ENCODE measurements at places on chromosomes 11 and 22.

DNA sequence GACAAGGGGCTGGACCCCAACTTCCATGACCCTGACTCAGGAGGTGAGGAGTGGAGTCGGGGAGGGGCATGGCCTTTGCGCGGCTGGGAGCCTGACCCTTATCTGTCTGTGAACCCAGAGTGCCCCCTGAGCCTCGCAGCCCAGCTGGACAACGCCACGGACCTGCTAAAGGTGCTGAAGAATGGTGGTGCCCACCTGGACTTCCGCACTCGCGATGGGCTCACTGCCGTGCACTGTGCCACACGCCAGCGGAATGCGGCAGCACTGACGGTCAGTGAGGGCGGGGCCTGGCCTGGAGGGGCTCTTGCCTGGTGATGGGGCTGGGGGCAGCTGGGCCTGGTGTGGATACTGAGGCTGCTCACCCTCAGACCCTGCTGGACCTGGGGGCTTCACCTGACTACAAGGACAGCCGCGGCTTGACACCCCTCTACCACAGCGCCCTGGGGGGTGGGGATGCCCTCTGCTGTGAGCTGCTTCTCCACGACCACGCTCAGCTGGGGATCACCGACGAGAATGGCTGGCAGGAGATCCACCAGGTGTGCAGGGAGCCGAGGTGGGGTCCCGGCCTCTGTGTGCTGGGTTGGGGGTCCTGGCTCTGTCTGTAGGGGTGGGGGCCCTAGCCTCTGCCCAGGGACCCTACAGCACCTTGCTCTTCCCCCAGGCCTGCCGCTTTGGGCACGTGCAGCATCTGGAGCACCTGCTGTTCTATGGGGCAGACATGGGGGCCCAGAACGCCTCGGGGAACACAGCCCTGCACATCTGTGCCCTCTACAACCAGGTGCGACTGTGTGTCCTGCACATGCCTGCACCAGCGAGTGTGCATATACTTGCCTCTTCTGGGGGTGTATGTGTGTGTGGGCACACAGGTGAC is 6.3 kb downstream of the SHANK3 start:
- no peak for DNase-seq

GRCh38 chr11:34866375-34866774 is 49.8 kb downstream of the APIP start:
- DNase-seq: no peak

DNA sequence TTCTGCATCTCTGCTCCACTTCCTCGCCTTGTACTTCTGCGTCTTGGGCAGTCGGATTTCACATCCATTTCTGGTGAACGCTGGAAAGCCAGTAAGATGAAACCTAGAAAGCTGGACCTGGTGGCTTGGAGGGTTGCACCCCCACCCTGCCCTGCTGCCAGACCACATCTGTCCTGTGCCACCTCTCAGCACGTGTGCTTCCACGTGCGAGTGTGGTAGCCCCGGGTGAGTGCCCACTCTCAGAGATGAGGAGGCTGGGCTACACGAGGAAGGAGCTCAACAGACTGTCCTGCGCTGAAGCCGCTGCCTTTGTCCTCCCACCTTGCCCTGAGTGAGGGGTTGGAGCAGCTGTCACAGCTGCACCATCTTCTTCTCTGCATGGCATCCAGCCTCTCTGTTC is 77.5 kb downstream of the NTM start:
- DNase-seq: no peak

DNA sequence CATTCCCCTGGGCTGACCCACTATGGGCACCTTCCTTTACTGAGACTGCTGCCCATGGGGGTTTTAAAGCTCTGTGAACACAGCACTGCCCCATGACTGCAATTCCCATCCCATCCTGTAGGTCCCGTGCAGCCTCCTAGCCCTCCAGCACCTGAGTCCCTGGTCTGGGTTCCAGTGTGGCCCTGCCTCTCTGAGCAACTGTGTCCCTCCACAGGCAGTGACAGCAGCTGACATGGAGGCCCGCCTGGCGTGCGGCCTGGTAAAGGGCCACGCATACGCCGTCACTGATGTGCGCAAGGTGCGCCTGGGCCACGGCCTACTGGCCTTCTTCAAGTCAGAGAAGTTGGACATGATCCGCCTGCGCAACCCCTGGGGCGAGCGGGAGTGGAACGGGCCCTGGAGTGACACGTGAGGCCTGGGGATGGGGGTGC is 12.6 kb downstream of the OMP start:
- DNase-seq: no peak

- DNase-seq: no peak
Measured at GRCh38 chr11:35479731-35480130, 45.7 kb downstream of the PAMR1 start.

DNA sequence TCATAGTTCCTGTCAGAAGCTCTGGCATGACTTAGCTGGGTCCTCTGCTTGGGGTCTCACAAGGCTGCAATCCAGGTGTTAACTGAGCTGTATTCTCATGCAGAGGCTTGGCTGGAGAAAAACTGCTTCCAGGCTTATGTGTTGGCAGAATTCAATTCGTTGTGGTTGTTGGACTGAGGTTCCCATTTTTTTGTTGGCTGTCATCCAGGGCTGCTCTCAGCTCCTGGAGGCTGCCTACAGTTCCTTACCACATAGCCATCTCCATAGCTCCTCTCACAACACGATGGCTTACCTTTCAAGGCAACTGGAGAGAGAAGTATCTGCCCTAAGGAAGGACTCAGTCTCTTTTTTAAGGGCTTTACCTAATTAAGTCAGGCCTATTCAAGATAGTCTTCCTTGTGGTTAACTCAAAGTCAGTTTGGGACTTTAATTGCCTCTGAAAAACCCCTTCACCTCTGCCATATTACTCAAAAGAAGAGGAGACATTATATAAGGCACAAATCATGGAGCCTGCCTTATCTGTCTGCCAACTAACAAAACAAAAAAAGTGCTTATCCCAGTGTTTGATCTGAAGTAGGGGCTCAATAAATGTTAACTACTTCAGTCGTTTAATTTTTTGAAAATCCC is 35.2 kb downstream of the OR2AG2 start:
- no peak for DNase-seq

- DNase-seq: no peak
Measured at GRCh38 chr11:129249923-129250322, 57.8 kb upstream of the ARHGAP32 start.

DNA sequence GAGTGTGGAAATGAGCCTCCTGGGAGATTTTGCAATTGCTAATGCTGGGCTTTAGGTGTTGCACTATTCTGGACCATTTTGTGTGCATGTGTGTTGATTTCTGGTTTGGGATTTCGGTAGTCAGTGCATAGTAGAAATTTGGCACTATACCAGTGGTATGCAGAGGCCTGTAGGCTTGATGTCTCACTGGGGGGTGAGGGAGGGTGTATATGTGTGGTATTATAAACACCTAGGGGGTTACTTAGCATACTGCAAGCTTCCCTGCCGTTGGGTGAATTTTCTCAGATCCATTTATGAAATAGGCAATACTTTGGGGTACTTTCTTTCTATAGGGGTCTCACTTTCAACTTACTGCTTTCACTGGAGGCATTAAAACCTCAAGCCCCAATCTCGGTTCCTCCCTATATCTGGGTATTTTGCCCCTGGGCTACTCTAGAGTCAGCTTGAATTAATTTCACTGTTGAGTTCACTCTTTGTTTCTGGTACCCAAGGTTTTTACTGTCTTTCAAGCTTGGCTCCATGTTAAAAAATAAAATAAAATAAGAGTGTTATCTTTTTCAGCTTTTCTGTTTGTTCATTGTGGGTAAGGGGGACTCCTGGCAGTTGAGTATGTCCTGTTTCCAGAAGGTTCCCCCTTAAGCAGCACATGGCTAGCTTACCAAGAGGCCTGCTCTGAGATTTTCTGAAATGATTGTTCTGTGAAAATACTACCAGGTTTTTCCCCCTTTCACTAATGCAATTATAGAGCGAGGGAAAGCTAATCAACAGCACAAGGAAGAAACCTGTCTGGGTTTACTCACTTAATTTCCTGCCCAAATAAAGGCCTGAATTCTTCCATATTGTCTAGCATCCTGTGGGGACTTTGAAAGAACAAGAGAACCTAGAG is 45.8 kb downstream of the PPFIBP2 start:
- DNase-seq: no peak

DNA sequence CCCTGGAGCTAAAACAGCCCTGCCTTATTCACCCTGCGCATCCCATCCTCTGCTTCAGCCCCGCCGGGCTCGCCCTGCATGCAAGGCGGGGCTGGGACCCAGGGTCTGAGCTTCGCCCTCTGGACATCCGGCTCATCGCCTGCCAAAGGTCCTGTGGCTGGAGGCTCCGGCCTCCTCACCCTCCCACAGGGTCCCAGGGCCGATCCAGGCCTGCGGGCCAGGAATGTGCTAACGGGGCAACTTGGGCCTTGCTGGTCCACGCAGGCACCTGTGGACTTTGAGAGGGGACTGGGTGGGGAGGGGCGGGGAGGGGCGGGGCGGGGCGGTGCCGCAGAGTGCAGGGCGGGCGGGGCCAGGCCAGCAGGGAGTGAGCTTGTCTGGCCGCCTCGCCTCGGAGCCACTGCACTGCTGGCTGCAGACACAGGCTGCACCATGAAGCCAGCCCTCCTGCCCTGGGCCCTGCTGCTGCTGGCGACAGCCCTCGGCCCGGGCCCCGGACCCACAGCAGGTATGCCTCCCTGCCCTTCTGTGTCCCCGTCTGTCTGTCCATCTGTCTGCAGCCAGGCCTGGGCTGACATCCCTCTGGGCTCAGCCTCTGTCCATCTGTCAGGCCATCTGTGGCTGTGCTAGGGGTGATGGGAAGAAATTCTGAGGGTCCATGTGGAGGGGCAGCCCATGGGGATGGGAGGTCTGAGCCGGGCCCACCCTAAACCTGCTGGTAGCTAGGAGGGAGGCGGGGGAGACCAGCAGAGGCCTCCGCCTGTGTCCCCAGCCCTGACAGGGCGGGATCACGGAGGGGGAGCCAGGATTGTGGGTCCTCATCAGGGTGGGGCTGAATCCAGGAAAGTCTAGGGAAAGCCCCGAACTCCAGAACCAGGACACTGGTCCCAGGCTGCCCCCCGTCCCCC is at the start of gene SUSD2:
TSS of gene SUSD2 (plus strand) at position 400 of the 908 bp plus-strand sequence. CDS start at position 433, 33 bp downstream.
- peak; percentile 42 for DNase-seq

DNA sequence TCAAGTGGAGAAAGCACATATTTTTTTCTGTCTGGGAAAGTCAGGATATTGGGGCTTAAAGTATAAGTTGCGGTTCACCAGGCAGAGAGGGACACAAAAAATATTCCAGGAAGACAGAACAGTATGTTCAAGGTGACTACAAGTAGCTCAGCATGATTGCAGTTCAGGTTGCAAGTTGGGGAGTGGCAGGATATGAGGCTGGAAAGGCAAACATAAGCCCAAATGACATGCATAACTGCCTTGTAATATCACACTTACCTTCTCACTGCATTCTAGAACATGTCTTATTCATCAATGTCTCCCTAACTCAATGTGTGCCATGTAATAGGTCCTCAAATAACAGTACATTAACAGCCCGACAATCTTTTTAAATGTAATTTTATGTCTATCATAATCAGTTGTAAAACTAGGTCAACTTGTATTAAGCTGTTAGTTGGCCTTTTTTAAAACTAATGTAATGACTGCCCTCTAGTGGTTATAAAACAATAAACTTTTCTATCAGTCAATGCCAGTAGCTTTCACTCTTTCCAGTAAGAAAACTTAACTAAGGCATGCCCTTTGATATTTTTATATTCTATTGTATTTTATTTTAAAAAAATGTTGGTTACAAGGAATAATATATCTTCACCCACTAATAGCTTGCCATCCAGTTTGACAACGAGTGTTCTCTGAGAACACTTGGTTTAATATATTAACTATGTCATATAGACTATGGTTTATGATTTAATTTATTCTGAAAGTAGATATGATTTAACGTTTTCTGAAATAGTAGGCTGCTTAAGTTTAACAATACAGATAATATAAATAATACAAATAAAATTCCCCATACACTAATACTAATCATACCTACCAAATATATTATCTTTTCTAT is 39.4 kb upstream of the CFAP300 start:
- DNase-seq: peak; percentile 18

DNA sequence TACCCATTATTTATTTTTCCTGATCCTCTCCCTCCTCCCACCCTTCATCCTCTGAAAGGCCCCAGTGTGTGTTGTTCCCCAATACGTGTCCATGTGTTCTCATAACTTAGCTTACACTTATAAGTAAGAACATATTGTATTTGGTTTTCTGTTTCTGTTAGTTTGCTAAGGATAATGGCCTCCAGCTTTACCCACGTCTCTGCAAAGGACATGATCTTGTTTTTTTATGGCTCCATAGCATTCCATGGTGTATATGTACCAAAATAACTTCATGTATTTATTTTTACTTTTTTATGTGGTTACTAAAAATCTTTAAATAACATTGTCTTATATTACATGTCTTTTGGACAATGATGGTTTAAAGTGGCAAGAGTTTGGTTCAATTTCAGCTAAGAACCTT is 15.2 kb downstream of the PDGFD start:
- no peak for DNase-seq

GRCh38 chr22:29341056-29341848 is 25.8 kb upstream of the RASL10A start:
- DNase-seq: no peak

- DNase-seq: no peak
Measured at GRCh38 chr11:1854949-1855885, 2.3 kb downstream of the LSP1 start.

DNA sequence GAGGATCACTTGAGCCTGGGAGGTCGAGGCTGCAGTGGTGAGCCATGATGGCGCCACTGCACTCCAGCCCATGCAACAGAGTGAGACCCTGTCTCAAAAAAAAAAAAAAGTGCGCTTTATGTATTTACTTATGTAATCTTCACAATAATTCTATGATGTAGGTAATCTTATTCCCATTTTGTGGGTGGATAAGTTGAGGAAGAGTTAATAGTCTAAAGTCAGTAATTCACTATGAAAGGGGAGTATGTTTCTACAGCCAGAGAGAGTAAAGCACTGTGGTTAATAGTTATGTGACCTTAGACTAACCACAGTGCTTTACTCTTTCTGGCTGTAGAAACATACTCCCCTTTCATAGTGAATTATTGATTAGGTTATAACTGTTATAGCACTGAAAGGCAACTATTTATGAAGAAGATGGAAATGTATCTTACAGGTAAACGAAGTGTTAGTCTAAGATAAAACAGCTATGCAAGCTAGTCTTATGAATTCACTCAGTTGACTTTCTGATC is 11.9 kb downstream of the CTR9 start:
- no peak for DNase-seq

GRCh38 chr11:66493130-66493529 is 12.9 kb downstream of the DPP3 start:
- no peak for DNase-seq

DNA sequence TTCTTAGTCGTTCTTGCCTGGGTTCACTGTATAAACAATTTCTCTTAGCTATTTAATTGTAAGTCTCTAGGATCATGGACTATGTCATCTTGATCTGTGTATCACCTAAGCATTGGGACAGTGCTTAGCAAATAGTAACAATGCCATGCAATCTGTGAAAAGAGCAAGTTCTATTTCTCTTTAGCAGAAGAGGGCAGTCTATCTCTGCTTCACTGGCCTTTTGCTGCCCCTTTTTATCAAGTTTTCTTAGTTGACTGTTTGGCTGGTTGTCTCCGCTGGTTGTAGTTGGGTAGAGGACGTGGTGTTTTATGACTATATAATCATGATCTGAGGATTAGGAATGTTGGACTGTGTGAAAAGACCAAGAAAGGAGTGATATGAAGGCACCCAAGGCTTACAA is 315.0 kb downstream of the JRKL start:
- no peak for DNase-seq
